ENCODE measurements at places on chromosomes 4 and X. TPM values are rescaled to one million over a fixed set of nuclear protein-coding genes. Genes with fewer than 3 reads are reported as not detected.

DNA sequence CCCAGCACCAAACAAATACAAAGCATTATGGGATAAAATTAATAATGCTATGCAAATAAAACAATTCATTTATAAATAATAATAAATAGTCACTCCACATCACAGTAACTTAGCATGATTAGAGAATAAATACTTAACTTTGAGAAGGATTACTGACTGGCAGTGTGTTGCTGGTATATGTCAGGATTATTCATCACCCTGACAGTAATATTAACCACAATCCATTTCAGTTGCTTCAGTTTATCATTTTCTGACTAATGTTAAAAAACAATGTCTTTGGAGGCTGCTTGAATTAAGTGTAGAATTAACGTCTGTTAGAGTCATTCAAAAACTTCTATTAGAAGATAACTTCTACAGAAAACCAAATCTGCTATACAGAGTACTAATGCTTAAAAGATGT, 124.1 kb upstream of the MAB21L2 start:
- no peak for DNase-seq

Gene USP51
- 1.9 TPM for total RNA-seq

Gene ZIC3
- total RNA-seq: not detected

Gene GAB3
- 4.6 TPM for total RNA-seq

Gene CXCL11
- total RNA-seq: not detected

DNA sequence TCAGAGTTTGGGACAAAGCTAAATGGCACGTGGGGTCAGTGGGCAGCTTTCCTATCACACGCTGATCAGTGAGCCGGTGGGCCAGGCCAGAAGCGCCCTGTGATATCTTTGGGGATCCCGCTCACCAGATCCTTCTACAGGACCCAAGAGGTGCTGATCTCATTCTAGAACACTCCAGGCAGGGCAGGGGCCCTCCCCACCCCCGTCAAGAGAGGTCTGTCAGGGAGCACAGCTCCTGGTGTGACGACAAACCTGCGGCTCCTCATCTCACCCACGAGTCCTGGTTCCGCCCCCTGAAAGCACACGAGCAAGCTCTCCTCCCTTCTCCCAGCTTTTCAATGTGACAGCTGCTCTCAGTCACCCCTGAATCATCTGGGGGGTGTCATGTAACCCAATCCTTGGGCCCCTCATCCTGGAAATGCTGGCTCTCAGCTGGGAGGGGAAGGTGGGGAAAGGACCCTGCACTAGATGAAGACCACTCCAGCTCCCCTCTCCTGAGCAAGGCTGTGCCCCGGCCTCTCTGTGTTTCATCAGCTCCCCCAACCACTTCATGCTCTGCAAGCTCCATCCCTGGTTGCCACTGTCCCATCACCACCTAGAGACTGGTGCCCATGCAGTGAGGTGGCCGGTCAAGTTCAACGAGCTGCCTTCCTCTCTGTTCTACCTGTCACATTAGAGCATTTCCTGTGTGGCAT, 4.6 kb downstream of the HCFC1 start:
- DNase-seq: no peak

- DNase-seq: no peak
Observed at GRCh38 chr4:2402941-2403340, 15.5 kb downstream of the ZFYVE28 start.

Gene PPP4R3C
- total RNA-seq: not detected

- no peak for DNase-seq
Observed at GRCh38 chr4:26151615-26152014, 169.2 kb upstream of the RBPJ start.

Gene MAGEA2
- total RNA-seq: not detected

Gene PIR
- total RNA-seq: 25.1 TPM

- no peak for DNase-seq
Observed at GRCh38 chr4:67549123-67549522, 3.8 kb upstream of the CENPC start.

DNA sequence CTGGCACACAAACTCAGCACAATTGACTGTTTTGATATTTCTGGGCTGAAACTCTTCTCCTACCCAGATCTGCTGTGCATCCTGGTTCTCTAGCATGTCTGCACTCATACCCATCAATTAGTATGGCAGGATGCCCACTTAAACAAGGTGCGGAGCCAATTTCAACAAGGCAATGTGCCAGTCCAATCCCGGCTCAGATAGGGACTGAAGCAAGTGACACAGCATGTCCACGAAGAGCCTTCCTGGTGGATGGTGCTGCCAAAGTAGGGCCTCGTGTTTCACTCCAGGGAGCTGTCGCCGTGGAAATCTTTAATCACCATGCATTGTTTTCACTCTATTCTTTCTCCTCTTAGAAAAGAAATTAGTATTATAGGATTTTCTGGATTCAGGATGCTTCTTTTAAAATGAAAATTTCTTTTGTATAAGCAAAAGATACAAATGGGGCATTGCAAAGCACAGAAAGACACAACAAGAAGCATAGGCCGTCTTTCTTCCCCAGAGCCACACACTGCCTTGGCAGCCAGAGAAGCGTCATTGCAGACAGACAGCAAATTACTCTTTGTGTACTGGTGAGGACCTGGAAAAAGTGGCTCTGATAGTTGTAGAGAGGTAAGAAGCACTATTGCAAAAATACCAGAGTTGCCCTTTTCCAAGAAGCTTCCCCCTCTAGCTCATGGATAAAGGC, 40.6 kb upstream of the LSM6 start:
- peak; percentile 89 for DNase-seq

DNA sequence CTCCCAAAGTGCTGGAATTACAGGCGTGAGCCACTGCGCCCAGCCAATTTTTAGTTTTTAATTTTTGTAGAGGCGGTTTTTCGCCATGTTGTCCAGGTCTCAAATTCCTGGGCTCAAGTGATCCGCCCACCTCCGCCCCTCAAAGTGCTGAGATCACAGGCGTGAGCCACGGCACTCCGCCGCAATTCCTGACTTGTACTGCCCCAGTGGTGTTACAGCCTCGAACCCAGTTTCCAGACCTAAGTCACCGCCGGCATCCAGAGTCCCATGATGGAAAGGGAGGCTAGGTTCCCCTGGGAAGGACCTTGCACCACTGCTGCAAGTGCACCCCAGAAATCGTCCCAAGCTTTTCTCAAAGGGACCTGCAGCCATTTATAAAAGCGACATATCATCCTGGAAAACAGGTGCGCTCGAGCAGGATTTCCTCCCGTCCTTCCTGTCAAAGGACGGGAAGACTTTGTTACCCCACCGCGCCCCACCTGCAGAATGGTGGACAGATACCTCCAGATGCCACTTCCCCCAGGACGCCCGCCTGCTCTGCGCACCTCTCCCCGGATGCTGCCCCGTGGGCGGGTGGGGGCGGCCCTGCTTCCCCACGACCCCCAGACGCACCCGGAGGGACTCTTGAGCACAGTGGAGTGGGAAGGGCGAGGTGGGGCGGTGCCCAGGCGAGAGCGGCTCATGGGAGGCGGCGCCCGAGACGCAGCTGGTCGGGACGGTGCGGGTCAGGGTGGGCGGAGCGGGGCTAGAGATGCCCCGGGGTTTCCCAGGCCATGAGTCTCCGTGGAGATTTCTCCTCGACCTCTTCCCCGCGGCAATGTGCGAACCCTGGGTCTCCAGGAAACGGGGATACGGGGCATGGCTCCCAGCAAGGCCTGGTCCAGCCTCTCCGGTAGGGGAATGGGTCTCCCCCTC, 947 bp upstream of the RPL10 start:
- DNase-seq: peak; percentile 52

GRCh38 chr4:169492436-169493163, 119.8 kb downstream of the NEK1 start:
- peak; percentile 14 for DNase-seq

- no peak for DNase-seq
Observed at GRCh38 chr4:15291122-15291521, 136.7 kb upstream of the C1QTNF7 start.

DNA sequence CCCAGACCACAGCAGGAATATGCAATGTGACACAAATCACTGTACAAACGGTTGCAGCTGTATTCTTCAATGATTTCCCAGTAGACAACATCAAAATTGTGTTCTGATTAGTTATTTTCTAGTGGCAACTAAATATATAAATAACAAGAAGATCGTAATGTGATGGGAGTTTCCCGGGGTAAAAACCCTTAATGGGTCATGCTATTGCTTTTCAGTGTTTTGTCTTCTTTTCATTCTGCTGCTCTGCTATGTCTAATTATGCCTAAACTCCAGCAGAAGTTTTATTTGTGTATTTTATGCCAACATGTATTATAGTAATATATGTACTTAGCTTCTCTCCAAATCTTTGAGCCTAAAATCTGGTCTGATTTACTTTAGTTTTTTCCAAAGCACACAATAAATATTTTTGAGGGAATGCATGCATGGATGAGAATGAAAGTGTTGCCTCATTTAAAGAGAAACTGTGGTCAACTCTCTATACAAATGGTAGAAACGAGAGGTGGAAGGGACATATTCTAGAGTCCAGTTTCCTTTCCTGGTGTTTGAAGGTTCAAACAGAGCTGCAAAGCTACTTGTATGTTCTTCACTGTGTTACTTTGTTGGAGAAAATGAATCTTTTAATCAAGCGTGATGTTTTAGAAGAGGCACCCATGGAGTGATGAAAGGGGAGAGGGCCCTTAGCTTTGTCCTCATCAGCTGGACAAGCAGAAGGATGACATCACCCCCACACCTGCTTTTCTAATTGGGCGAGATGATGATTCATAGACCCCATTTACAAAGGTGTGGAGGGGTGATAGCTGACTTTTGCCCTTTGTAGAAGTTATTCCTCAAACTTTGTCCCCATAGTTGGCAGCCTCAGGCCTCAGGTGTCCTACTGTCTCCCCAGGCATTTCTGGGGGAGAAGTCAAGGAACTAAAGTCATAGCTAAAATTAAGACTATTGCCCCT, 129.7 kb downstream of the FRAS1 start:
- DNase-seq: no peak

DNA sequence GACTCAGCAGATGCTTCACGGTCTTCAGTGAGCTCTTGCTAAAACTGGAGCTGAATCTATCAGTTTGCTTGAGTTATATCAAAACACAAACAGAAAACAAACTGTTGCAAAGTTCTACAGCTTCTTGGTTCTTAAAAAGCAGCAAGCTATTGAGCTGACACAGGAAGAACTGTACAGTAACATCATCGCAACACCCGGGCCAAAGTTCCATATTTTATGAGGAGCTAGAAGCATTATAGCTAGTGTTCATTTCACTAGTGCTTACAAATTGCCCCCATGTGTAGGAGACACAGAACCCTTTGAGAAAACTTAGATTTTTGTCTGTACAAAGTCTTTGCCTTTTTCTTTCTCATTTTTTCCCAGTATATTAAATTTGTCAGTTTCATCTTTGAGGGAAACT, 17.3 kb upstream of the CSTF2 start:
- DNase-seq: no peak

DNA sequence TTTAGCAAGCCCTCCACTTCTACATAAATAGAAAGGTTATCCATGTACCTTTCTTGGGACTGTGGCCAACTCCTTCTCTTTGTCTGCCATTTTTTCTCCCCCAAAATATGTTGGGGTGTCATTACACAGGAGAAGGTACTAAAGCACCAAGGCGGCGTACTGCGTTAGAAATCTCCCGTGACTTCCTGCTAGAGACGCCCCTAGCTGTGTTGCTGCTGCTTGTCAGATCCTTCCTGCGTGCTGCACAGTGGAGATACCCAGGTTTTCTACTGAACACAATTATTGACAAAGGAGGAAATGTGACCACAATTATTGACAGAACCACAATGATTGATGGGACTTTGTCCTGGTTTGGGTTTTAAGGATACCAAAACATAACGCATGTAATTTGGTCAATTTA, 97.7 kb downstream of the EFHC2 start:
- no peak for DNase-seq

Gene ARAF
- total RNA-seq: 96.5 TPM

DNA sequence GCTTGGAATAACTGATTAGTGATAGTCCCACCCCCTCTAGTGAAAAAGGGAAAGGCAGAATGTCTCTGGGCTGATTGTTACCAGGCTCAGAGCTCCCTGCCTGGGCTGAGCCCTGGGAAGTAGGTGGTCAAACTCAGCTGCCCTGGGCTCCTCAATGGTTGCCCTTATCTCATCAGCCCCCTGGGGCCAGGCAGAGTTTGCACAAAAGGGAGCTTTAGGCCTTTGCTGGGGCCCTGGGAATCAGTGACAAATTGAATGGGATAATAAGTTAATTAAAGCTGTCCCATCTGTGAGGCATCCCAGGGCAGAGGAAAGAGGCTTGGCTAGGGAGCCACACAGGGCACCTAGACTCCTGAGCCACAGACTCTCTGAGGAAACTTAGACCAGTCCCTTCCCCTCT, 89.0 kb downstream of the EFNB1 start:
- DNase-seq: no peak
